ENCODE measurements at places on chromosomes 7 and 10.

GRCh38 chr10:89250865-89251408 is 638 bp downstream of the LIPA start:
- DNase-seq: peak; percentile 27

DNA sequence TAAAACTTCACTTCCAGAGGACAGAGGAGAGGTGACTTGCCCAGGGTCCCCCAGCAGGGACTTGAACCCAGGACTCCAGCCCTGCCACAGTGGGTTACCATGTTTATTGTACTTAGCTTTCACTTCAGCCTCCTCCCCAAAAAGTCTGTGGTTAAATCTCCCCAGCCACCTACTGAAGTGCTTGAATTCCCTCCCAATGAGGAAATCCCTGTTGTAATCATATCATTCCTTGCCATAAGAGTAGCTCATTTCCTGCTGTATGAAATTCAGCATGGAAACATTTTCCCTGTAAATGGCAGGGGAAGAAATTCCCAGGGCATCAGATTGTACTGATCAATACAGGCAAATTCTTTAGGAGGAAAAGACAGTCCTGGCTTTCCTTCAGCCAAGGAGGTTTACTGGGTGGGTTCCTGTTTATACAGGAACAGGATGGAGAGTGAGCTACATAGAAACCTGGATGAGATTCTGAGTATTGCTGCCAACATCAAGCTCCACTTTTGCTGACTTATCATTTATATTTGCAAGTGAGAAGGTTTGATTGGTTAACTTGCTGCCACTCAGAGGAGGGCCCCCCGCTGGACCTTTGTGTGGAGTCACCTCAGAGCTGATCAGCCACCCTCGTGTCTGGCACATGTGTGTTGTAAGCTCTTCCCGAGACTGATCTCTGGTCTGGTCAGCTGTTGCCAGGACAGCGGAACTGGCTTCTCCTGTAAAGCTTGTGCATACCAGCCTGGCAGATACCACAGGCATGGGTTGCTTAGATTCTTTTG is 16.4 kb upstream of the PDZD8 start:
- DNase-seq: peak; percentile 76

- peak; percentile 84 for DNase-seq
Measured at GRCh38 chr7:134660961-134661376, 14.3 kb downstream of the BPGM start.

GRCh38 chr7:84207025-84207424 is 12.4 kb upstream of the SEMA3A start:
- DNase-seq: no peak

DNA sequence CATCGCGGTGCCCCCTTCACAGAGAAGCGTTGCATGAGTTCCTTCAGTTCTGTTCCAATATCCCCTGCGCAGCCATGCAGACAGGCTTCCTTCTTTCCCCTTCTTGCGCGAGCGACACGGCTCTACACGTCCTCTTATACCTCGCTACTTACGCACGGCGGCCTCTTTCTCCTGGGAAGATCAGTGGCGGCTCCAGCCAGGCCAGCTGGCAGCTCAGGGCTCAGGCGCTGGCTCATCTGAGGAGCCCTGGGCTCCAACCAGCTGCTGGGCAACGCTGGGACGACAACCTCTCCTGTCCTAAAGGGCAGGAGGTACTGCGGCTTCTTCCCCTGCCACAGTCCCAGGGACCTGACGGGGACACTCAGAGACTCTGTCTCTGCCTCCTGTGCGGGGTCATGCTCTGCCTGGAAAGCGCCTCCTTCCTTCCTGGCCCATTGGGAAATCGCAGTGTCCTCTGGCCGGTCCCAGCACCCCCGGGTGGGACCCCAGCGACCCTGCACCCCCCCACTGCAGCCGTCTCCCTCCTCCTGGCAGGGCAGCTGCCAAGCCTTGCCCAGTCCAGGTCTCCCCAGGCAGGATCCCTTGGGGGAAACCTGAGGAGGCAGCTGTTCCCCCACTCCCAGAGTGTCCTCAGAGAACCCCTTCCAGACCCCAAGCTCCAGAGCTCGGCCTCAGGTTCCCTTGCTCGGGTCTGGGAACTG is 5.0 kb upstream of the FAM20C start:
- no peak for DNase-seq

Data from GM23248 (cell line).